ENCODE measurements at places on chromosomes 2 and 18. TPM values are rescaled to one million over a fixed set of nuclear protein-coding genes. Genes with fewer than 3 reads are reported as not detected.

Gene DNAH7
- total RNA-seq: 1.4 TPM

Gene VAMP5
- total RNA-seq: 153 TPM

Gene CIB4
- total RNA-seq: not detected

Gene ESPNL
- total RNA-seq: 8.5 TPM

Gene DSC3
- not detected for total RNA-seq

Gene LRP2
- 0.10 TPM for total RNA-seq

Gene ACADL
- total RNA-seq: 0.13 TPM

DNA sequence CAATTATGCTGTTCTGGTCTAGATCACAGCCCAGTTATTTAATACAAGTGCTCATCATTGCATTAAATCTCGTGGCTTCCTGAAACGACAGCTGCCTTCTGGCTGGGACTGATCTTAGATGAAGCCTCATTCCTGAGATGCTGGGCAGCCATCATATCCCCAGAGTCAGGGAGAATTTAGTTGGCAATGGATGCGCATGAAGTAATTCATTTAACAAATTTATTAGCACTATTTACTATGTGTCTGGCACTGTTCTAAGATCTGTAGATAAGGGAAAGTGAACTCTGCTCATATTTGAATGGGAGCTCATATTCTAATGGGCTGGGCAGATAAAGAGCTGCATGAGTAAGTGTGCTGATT, 244.7 kb downstream of the KCNS3 start:
- peak; percentile 82 for DNase-seq

- peak; percentile 75 for DNase-seq
These were observed 34.9 kb downstream of the SLC38A11 start for GRCh38 chr2:164920430-164920829.

DNA sequence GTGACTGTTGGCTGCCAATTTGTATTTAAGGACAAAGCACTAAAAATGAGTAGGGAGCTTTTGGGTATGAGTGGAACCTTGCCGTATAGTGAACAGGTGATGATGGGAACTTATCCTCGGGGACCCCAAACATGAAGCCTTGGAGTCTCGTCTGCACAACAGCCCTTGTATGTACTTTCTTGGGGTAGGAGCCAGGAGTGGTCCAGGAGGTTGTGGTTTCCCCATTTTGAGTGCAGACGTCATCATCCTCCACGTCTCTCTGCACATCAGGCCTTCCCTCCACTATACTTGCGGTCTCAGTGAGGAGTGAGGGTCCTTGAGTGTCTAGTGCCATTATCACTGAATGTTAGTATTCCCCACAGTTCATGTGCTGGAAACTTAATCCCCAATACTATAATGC, 101.5 kb upstream of the HS6ST1 start:
- DNase-seq: no peak

DNA sequence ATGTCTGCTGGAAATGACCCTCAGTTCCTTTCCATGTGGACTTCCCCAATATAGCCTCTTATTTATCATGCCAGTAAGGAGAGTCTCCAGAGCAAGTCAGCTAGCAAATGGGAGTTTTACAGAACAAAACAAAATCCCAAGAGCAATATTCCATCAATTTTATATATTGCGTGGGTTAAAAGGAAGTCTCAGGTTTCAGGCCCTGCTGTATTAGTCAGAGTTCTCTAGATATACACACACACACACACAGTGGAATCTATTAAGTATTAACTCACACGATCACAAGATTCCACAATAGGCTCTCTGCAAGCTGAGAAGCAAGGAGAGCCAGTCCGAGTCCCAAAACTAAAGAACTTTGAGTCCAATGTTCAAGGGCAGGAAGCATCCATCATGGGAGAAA, 102.8 kb upstream of the MAP2 start:
- no peak for DNase-seq

DNA sequence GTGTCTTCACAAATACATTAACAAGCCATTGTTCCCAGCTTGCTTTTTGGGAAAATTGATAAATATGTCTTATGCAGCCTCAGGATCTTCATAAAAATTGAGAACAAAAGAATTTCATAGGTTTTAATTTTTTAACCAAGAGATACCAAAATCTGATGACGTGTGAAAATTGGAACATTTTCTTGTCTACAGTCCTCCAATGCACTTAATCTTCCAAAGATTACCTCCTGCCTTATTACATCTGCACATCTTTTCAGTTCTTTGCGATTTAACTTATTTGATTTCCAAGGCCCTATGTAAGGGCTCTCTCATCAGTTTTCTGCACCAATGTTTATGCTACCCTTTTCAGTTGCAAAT, 3.1 kb downstream of the MRPL35 start:
- no peak for DNase-seq

GRCh38 chr2:139369423-139370409, 589.5 kb upstream of the NXPH2 start:
- DNase-seq: no peak

GRCh38 chr2:158629116-158629515, 166.0 kb upstream of the DAPL1 start:
- DNase-seq: no peak

DNA sequence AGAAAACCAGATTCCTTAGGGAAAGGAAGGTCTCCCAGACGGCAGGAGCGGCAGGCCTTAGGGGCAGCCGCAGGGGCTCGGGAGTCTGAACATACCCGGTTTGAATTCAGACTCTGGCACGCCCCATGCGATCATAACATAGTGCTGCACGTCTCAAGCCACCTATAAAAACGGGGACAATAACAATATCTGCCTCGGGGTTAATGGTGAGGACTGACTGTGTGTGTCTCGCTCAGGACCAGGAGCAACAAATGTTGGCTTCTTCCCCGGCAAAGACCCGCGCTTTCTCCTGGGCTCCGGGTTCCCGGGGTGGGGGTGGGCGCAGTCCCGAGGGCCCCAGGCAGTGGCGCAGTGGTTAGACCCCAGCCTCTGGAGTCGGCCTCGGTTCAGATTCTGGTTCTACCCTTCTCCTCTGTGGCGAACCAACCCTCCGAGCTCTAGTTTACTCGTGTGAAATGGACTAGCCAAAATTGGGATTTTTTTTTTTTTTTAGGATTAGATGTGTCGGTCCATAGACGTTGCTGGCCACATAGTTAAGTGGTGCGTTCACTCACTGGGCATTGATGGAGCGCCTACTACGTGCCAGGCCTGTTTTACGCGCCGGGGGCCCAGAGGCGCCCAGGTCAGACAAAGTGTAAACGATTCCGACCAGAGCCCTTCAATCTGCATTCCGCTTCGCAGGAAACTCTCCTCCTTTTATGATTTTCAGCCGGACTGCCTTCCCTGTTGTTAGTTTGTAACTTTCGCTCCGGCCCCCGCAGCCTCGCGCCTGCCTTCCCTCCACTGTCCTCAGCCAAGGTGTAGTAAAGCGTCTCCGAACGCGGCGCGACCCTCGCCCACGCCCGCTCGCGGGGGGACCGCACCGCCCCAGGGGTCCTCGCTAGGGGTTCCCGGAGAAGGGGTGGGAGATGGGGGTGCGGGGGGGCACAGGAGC, 820 bp upstream of the SH3BP4 start:
- peak; percentile 36 for DNase-seq

DNA sequence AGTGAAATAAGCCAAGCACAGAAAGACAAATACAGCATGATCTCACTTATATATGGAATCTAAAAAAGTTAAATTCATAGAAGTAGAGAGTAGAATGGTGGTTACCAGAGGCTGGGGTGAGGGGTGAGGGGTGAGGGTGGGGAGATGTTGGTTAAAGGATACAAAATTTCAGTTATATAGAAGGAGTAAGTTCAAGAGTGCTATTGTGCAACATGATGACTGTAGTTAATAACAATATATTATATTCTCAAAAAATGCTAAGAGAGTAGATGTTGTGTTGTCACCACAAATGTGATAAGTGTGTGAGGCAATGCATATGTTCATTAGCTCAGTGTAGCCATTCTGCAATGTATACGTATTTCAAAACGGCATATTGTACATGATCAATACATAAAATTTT, 26.4 kb upstream of the GULP1 start:
- no peak for DNase-seq

DNA sequence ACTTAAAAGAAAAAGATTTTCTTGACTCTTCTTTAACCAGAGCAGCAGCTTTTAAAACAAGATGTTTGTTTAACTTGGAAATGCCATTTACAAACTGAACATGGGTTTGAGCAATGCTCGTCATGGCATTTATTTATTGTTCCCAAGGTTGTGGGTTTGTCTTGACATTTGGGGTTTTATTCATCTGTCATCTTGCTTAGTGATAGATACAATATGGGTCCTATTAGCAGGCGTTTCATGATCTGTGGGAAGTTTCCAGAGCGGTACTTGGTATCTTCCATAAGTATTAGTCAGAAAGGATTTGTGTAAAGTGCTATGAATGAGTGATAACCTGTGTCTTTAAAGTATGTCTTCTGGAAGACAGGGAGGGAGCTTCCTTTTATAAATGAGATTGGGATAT, 29.9 kb upstream of the MGAT5 start:
- no peak for DNase-seq

DNA sequence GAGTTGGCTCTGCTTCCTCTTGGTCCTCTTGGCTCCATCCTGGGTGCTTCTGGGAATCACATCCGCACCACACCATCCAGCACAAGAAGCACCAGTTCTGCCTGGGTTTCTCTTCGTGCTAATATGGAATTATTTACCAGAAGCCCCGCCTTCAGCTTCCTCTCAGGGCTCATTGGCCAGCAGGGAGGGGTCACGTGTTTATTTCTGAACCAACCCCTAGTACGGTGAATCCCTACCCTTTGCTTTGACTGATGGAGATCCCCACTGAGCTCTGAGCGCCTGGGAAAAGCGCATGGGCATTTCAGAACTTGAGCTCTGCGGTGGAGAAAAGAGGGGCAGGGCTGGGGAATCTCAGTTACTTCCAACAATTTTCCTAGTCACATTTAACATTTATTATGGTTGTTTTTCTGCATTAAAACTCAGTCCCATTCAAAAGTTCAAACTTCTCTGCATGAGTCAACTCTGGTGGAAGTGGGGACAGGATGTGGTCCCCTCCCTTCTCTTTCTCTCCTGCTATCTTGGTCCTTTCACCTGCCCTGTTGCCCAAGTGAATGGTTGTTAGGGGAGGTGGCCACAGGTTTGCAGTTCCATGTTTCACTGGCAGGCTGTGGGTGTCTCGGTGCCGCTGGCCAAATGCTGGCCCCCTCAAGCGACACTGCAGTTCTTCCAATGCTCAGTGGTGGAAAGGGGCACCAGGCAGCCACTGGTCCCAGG, 76.4 kb upstream of the TTC39C start:
- DNase-seq: no peak

GRCh38 chr18:26135548-26135947, 1.9 kb downstream of the PSMA8 start:
- DNase-seq: no peak

- no peak for DNase-seq
These were observed 195.6 kb downstream of the MYCN start for GRCh38 chr2:16135913-16136310.

DNA sequence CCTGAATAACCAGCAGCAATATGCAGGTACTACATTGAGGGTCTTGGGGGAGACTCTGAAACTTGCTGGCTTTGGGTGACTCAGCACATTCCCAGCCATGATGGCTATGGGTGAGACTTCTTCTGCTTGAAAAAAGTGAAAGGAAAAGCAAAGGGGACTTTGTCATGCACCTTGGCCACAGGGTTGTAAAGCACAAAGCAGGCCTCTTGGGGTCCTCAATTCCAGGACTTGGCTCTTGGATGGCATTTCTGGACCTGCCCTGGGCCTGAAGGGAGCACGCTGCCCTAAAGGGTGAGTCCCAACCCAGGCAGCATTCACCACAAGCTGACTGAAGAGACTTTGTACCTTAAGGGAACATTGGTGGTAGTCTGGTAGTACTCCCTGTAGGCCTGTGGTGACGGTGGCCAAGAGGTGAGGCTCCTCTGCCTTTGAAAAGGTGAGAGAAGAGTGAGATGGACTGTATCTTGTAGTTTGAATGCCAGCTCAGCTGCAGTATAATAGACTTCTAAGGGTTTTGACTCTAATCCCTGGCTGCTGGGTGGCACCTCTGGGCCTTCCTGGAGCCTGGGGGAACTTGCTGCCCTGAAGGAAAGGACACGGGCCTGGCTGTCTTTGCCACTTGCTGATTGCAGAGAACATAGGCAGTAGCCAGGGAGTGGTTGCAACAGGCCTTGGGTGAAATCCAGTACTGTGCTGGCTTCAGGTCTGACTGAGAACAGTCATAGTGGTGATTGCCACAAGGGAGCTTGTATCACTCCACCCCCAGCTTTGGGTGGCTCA, 36.5 kb upstream of the CYTIP start:
- DNase-seq: peak; percentile 77

- peak; percentile 90 for DNase-seq
These were observed 423.3 kb downstream of the LPIN1 start for GRCh38 chr2:12169721-12170120.

DNA sequence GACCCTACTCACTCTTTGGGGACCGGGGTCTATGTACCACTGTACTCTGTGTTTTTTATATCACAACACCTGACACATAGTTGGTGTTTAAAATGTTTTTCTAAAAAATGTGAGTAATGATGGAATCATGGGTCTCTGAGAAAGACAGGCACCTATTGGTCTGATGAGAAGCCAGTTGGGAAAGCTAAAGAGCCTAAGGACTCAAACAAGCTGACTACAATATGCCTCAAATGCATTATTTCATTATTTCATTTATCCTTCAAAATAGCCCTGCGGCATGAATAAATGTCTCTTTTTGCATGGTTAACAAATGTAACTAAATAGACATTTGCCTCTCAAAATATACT, 102.9 kb upstream of the SCN1A start:
- no peak for DNase-seq

DNA sequence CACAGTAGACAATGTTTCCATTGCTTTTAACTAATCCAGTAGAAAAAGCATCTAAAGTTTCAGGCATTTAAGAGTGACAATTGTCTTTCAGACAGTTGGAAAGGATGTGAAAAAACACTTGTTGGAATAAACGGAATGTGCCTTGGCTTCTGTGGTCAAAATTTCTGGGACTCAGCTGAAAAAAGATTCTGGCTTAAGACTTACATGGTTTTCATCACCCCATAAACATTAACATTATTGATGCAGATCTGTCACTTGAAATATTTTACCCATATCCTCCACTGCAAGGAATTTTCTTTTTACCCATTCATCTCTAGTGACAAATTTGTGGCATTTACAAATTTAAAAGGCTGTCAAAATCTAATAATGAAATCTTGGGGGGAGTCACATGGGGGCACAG, 166.0 kb downstream of the SRBD1 start:
- peak; percentile 68 for DNase-seq

GRCh38 chr18:76953156-76953555, 130.8 kb downstream of the ZNF236 start:
- no peak for DNase-seq

Measured in myocyte (in vitro differentiated cells).